ENCODE measurements at places on chromosomes 5 and 9.

GRCh38 chr5:88889189-88890069 is 6.4 kb upstream of the MEF2C start:
- peak overlapping the region; percentile 99 for H3K27ac ChIP-seq
- peaks cover 9% of the 10 kb centered on the region for H3K36me3 ChIP-seq
- peak; percentile 74 for DNase-seq
- H3K4me3 ChIP-seq = peak overlapping the region; percentile 92
- H3K4me1 ChIP-seq = peaks cover 14% of the 10 kb centered on the region

GRCh38 chr5:139704748-139705147 is 56.6 kb downstream of the CXXC5 start:
- H3K36me3 ChIP-seq = no peaks in the 10 kb centered on the region
- H3K4me3 ChIP-seq = no peak overlapping the region
- peaks cover 15% of the 10 kb centered on the region for H3K27me3 ChIP-seq

DNA sequence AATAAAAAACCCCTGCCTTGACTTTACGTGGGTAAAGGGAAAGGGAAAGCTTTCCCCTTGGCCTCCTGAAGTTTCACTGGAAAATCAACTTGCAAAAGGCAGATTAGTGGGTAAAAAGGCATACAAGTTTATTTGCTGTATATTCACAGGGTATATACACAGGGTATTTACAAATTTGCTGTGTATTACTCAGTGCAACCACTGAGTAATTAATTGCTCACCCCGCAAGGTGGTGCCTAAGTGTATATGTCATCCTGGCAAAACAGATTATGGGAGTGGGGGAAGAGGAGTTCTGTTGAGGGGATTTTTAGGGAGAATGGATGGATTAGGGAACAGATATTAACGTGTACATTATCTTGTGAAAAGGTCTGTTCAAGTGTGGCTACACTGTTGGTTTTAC is 7.1 kb upstream of the RARS1 start:
- no peak for DNase-seq
- H3K4me3 ChIP-seq = no peak overlapping the region
- peaks cover 21% of the 10 kb centered on the region for H3K27me3 ChIP-seq
- no peaks in the 10 kb centered on the region for H3K36me3 ChIP-seq

DNA sequence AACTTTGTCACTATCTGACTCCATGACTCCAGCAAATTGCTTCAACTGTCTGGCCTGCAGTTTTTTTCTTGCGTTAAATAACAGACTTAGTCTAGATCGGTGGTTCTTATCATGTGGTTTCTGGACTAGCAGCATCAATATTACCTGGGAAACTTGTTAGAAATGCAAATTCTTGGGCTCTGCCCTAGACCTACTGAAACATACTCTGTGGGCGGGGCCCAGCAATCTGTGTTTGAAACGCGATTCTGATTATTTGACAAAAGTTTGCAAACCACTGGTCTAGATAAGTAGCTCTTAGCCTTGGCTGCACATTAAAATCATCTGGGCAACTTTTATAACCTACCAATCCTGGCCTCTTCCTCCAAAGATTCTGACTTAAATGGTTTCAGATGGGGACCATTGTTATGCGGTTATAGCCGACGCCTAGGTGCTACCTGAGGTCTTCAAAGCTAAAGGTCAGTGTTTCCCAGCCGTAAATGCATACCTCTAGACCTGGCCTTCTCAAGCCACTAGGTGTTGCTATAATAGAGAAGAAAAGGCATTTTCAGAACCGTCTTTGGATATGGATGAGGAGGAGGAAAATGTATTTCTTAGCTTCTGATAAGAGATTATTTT is 74.0 kb downstream of the C9orf85 start:
- H3K36me3 ChIP-seq = peaks cover 23% of the 10 kb centered on the region
- no peak overlapping the region for H3K27ac ChIP-seq
- H3K4me1 ChIP-seq = no peaks in the 10 kb centered on the region
- DNase-seq = no peak
- no peak overlapping the region for H3K4me3 ChIP-seq
- no peaks in the 10 kb centered on the region for H3K27me3 ChIP-seq

GRCh38 chr9:38621434-38622287 is 1.3 kb upstream of the ANKRD18A start:
- peaks cover 60% of the 10 kb centered on the region for H3K27me3 ChIP-seq
- no peak overlapping the region for H3K27ac ChIP-seq
- DNase-seq = no peak
- peaks cover 14% of the 10 kb centered on the region for H3K4me1 ChIP-seq
- peak overlapping the region; percentile 53 for H3K4me3 ChIP-seq

- DNase-seq = no peak
- no peaks in the 10 kb centered on the region for H3K27me3 ChIP-seq
- H3K4me1 ChIP-seq = peaks cover 52% of the 10 kb centered on the region
- peak overlapping the region; percentile 76 for H3K27ac ChIP-seq
These were observed 9.0 kb upstream of the DIPK1B start for GRCh38 chr9:136703276-136703860.

DNA sequence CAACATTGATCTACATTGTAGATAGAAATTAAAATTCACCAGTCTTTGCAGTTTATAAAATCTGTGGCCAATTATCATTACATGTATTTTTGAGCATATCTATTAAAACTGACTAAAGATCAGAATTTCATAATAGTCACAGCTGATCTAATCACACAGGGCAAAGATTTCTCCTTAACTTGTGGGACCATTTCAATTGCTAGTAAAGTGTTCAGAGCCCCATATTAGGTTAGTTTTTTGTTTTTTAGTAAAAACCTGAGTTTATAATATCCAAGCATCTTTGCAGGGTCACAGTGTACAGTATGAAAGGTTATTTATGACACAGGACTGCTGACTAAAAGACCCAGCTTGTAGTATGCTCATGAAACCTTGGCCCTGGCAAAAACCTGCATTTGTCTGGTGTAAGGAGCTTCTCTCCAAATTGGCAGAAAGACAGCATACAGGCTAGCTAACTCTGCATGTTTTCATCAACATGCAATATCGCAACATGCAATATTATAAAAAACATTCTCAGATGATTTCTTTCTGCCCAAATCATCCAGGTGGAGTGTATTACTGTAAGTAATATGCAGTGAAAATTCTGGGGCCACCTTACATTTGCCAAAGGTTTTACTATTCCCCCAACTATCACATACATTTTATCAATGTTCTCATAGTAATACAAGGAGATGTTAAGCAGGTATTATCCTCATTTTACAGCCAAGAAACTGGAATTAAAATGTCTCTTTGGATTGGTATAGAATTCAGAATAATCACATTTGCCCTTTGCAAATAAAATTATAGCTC is 37.7 kb upstream of the ALDH1A1 start:
- no peaks in the 10 kb centered on the region for H3K4me1 ChIP-seq
- H3K4me3 ChIP-seq = no peak overlapping the region
- no peaks in the 10 kb centered on the region for H3K27me3 ChIP-seq
- no peak overlapping the region for H3K27ac ChIP-seq
- H3K36me3 ChIP-seq = no peaks in the 10 kb centered on the region

GRCh38 chr9:76255781-76256455 is 138.3 kb downstream of the RFK start:
- no peaks in the 10 kb centered on the region for H3K36me3 ChIP-seq
- no peak overlapping the region for H3K27ac ChIP-seq
- no peak for DNase-seq
- peaks cover 9% of the 10 kb centered on the region for H3K27me3 ChIP-seq
- H3K4me3 ChIP-seq = no peak overlapping the region
- no peaks in the 10 kb centered on the region for H3K4me1 ChIP-seq

DNA sequence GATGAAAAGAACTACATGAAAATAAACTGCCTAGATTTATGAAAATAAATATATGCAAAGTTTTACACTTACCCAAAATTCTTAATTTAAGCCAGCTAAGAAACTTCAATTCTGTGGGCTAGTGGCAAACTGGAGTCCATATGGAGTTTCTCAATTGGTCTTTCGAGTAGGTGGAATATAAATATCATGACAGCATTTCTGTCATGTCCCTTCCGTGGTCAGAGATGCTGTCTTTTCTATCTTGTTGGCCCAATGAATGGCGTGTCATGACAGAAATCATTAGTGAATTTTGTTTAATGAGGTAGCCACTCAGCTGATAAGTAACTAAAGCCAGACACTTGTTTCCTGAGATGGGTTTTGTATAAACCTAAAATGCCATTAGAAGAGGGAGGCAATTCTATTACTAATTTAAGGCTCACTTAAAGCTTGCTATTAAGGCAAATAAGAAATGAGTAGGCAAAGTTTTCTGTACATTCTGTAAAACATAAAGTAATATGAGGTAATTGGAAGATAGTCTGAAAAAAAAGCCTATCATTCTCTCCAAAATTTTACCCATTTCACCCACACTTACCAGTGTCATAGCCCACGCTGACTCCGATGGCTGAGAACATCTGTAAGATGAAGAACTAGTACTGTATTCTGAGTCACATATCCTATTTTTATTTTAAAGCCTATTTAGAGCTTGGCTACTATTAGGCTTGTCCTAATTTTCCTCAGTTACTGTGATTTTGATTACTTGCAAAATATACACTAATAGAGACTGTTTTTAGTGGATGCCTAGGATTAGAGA is 419.3 kb upstream of the MEF2C start:
- no peaks in the 10 kb centered on the region for H3K27me3 ChIP-seq
- H3K36me3 ChIP-seq = peaks cover 22% of the 10 kb centered on the region

- H3K36me3 ChIP-seq = peaks cover 64% of the 10 kb centered on the region
- DNase-seq = no peak
- peak overlapping the region; percentile 59 for H3K4me3 ChIP-seq
- no peaks in the 10 kb centered on the region for H3K27me3 ChIP-seq
- H3K4me1 ChIP-seq = peaks cover 75% of the 10 kb centered on the region
These were observed 44.4 kb downstream of the FNBP1 start for GRCh38 chr9:129998491-129999140.

GRCh38 chr9:115167175-115167574 is 49.2 kb upstream of the TNC start:
- no peak for DNase-seq
- H3K4me3 ChIP-seq = no peak overlapping the region
- H3K4me1 ChIP-seq = no peaks in the 10 kb centered on the region
- peaks cover 25% of the 10 kb centered on the region for H3K27me3 ChIP-seq
- H3K27ac ChIP-seq = no peak overlapping the region
- H3K36me3 ChIP-seq = peaks cover 3% of the 10 kb centered on the region

DNA sequence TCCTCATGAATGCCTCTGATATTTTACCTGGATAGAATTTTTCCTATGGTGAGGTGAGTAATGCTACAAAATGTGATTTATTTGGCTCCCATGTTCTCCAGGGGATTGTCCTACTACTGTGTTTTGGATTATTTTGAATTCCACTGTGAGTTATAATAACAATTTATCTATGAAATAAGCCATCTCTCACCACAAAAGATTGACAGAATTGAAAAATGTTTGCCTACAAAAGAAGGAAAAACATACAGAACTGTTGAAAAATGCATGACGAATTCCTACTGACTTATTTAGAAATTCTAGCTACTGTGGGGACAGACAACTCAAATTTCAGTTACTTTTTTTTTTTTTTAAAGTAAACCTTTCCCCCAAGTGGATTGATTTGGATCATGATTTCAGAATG is 463.7 kb upstream of the GRIN3A start:
- no peaks in the 10 kb centered on the region for H3K27me3 ChIP-seq
- DNase-seq = no peak
- H3K4me3 ChIP-seq = no peak overlapping the region

DNA sequence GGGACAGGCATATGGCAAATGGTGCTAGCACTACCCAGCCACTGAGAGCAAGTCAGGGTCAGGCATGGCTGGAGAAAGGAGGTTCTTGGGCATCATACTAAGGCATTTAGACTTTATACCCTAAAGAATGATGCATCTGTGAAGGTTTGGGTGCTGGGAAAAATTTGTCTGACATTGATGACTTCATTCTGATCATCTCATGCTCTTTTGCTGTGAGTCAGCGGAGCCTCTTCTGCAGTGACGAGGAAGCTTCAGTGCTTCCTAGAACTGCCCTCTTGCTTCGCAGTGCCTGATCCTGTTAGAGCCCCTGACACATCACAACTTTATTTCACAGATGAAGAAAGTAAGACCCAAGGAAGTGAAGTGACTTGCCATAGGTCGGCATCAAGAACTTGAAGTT is 266.6 kb upstream of the GAS1 start:
- no peak for DNase-seq
- H3K4me3 ChIP-seq = no peak overlapping the region
- H3K4me1 ChIP-seq = no peaks in the 10 kb centered on the region
- peaks cover 6% of the 10 kb centered on the region for H3K27me3 ChIP-seq

DNA sequence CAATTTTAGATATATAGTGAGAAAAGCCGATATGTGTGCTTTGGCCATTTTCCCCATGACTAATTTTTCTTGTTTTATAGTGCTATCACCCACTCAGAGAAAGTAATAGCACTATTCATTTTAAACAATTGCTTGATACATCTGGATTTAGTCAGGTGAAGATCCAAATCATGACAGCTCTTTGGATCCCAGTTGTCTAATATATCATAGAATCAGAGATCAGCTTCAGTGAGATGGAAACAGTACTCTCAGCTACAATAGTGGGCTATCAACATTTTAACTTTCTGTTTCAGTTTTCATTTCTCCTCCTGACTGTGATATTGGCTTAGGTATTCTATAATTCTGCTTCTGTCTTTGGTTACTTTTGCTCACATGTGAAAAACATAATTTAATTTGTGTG is 38.7 kb downstream of the VCAN start:
- H3K27ac ChIP-seq = no peak overlapping the region
- H3K36me3 ChIP-seq = no peaks in the 10 kb centered on the region
- H3K4me1 ChIP-seq = no peaks in the 10 kb centered on the region
- no peak overlapping the region for H3K4me3 ChIP-seq
- no peak for DNase-seq
- no peaks in the 10 kb centered on the region for H3K27me3 ChIP-seq

GRCh38 chr9:122786338-122786737 is 2.4 kb upstream of the OR5C1 start:
- no peak overlapping the region for H3K4me3 ChIP-seq
- H3K27me3 ChIP-seq = no peaks in the 10 kb centered on the region
- H3K36me3 ChIP-seq = peaks cover 2% of the 10 kb centered on the region
- H3K27ac ChIP-seq = no peak overlapping the region
- DNase-seq = no peak

DNA sequence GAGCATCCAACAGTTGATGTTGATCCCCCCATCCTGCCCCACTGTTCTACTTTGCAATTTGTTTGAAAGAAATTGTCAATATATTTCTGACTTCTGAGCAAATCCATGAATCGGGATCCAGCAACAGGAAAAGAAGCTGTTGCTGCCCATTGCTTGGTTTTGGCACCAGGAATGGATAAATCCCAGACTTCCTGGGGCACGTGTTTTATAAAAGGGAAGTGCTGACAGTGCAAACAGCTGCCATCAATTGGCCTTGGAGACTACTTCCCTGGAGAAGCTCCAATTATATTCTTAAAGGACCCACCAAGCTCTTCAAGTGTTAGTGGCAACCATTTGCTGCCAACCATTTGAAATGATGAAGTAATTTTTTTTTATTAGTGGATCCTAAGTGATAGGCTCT is 13.7 kb downstream of the STK32A start:
- H3K4me3 ChIP-seq = no peak overlapping the region
- H3K4me1 ChIP-seq = no peaks in the 10 kb centered on the region
- no peaks in the 10 kb centered on the region for H3K36me3 ChIP-seq
- H3K27ac ChIP-seq = no peak overlapping the region
- no peak for DNase-seq

Data from stimulated activated naive B cell treated with anti-CD40 and anti-IgM and Interleukin-4, amounts not matched to agents 10 μg/mL and 1 μg/mL and 100 μg/mL, for 72 hours (primary cell).